MCF 10A (cell line): ENCODE measurements at places on chromosomes 6 and 20. TPM values are rescaled to one million over a fixed set of nuclear protein-coding genes. Genes with fewer than 3 reads are reported as not detected.
A peak's percentile ranks its signal among the peaks of the same experiment; 100 is the strongest.

GRCh38 chr6:1917626-1918371 is 308.1 kb downstream of the FOXC1 start:
- peak; percentile 75 for DNase-seq

The PTGIS gene
- total RNA-seq: not detected in 2 replicates

GRCh38 chr6:93235775-93236174 is 183.6 kb downstream of the EPHA7 start:
- no peak for DNase-seq

The PLTP gene
- 0.20 and 0.37 TPM in 2 replicates for total RNA-seq

The GNMT gene
- 0.30 TPM in 1 of 2 replicates, not detected in the other for total RNA-seq

- DNase-seq: no peak
These were observed 231.5 kb upstream of the BTBD3 start for GRCh38 chr20:11686195-11686594.

GRCh38 chr6:3426091-3426926 is 30.5 kb downstream of the SLC22A23 start:
- DNase-seq: no peak

GRCh38 chr20:24789877-24790276 is 159.2 kb upstream of the CST7 start:
- no peak for DNase-seq

The MAS1 gene
- total RNA-seq: not detected in 2 replicates

DNA sequence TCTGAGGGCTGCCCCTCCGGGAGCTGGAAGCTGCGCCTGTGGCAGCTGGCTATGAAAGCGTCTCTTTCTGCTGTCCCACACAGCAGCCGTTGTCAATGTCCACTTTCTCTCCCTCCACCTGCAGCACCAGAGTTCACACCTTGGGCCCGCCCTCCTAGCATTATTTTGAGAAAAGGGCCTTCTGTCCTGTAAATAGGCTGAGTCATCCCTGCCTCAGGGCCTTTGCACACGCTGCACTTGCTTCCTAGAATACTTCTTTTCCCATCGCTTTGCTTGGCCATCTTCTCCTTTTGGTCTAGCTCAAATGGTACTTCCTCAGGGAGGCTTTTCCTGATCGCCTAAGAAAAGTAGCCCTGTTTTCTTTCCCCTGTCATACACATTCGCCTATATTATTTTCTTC is 69.3 kb upstream of the ZNFX1 start:
- no peak for DNase-seq
